ENCODE measurements at places on chromosomes 7 and 10.

DNA sequence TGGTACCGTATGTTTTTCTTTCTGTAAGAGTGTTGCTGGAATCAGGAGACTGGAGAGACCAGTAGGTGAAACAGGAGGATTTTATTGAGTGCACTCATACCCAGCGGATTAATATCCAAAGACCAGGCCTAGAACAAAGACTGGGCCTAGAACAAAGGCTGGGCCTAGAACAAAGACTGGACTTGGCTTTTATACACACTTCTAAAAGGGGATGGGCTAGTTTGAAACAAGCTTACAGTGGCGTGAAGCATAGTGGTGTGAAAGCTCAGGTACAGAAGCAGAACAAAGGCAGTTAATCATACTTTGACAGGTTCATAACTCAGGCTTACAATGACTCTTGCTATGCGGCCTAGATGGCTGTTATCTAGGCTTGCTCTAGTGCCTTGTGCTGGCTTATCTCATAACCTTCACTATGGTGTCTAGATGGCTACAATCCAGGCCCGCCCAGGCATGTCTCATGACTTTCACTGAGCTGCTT lies 67.7 kb downstream of the TRIM24 start:
- DNase-seq, result no peak

DNA sequence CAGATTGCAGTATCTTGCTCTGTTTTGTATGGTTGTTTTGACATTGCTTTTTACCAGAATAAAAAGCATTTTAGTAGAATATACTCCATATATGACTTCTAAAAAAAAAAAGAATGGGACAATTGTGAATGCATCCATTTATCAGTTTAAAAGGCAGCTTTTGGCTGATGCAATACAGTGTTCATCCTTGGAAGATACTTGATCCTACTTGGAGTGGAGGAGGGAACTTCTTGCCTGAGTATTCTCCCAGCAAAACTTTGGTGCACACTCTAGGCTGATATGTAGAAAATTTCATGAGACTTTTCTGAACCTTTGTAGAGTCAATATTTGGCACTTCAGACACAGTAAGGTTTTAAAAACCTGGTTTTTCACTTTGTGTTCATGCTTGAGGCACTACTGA lies 40.2 kb downstream of the WDR11 start:
- no peak for DNase-seq

DNA sequence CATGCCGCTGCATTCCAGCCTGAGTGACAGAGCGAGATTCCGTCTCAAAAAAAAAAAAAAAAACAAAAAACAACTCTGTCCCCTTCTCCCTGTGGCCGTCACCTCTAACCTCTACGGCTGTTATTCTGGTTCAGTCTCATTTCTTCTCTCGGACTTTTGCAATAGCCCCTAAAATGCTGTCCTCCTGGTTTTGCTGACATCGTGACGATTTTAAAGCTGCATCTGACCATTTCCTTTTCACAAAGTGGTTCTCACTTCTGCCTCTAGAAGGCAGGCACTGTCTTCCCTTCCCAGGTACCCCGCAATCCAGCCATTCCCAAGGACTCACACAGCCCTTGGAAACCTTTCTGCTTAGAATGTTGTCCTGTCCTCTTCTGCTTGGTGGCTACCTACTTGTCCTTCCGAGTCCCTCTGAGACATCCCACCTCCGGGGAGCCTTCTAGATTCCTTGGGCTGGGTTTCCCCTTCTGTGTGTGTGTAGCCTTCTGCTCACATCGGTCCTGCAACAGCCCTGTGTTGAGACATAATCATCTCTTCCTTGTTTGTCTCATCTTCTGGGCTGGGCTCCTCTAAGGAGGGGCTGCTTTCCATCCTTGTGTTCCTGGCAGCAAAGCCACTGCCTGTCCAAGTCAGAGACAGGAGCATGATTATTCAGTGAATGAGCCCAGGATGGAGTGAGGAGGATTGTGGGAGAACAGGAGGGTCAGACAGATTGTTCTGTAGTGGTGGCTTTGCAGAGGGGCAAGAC lies 83.1 kb downstream of the GRK5 start:
- no peak for DNase-seq

GRCh38 chr10:124802313-124802675 lies 675 bp downstream of the ABRAXAS2 start:
- no peak for DNase-seq

- no peak for DNase-seq
Observed at GRCh38 chr7:155540553-155540952, 5.8 kb downstream of the CNPY1 start.

DNA sequence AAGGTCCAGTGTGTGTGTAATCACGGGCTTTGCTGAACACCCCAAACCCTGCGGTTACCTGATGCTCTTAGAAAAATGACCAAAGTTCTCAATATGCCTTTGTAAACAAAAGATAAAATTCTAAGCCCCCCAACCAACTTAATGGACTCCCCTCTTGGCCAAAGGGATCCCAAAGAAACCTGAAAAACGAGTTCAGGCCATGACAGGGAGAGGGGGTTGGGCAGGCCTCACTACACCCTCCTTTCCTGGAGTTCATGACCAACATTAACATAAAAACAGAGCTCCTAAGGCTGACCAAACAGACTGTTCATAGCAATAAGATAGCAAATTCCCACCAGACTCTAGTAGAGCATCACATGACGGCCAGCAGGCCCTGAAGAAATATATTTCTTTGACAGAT lies 3.0 kb upstream of the VIPR2 start:
- DNase-seq, result no peak

DNA sequence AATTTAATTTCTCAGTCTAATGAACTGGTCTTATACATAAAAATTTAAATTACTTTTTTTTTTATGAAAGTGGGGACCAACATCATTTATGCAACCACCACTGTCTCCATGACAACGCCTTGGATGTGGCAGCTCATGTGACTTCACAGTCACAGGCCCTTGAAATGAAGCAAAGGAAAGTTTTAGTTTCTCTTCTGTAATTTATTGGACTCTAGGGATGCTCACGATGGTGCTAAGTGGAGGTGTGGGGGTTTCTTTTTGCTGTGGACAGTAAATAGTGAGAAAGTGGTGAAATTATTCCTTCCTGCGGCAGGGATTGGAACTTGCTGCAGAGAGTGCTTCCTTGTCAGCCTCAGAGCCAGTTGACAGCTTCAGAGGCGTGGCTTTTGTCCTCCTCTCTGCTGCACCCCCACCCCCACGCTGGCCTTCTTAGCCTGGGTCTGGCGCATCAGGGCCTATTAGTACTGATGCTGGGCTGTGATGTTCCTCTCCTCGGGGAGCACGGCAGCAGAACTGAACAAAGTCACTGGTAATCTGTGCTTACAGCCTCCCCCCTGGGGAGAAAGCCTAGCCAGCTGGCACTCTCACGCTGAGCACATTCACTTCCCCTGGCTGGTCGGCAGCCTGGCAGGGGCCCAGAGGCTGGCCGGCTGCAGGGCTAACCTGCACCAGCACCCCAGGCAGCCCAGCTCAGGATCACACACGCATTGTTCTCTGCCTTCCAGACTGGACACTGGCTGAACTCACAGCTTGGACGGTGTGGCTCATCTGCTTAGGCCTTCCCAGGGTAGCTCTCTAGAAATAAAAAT lies 517.5 kb upstream of the GALNT17 start:
- no peak for DNase-seq

DNA sequence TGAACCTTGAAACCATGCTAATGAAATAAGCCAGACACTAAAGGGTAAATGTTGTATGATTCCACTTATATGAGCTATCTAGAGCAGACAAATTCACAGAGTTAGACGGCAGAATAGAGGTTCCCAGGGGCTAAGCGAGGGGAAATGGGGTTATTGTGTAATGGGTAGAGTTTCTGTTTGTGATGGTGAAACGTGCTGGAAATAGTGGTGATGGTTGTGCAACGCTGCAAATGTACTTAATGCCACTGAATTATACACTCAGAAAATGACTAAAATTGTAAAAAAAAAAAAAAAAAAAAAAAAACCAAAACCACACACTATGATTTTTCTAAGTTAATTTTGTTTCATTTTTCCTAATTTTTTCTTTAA lies 30.0 kb downstream of the SFXN4 start:
- no peak for DNase-seq

DNA sequence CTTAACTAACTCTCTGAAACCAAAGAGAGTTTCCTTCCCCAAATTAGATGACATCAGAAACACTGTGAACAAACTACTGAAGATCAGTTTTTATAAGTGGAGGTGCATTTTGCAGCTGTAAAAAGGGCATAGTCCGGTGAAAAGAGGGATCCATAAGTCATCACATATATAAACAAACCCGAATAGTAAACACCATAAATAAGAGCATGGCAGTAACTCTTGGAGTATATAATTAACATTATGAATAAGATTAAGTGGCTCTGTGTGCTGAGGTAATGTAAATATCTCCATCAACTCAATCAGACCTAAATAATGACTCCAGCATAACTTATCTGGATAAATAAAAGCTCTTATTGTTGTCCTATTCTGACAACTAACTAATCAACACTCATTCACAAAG lies 43.0 kb upstream of the SHTN1 start:
- no peak for DNase-seq

DNA sequence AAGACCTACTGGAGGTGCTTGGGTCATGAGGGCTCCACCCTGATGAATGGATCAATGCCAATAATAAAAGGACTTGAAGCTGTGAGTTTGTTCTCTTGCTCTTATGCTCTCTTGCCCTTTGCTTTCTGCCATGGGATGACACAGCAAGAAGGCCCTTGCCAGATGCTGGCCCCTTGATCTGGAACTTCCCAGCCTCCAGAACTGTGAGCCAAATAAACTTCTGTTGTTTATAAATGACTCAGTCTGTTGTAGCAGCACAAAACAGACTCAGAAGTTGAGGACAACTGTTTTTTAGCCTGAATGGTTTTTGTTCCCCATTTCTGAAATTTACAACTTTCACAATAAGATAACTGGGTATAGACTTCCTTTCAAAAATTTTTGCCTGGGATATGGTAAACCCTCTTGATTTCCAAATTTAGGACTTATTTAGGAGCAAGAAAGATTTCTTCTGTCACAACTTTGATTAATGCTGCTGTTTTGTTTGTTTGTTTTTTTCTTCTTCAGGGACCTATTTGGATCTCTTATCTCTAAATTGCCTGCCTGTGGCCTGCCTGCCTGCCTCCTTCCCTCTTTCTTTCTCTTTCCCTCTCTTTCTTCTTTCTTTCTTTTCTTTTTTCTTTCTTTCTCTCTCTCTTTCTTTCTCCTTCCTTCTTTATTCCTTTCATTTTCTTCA lies 12.1 kb downstream of the ENTPD1 start:
- no peak for DNase-seq

DNA sequence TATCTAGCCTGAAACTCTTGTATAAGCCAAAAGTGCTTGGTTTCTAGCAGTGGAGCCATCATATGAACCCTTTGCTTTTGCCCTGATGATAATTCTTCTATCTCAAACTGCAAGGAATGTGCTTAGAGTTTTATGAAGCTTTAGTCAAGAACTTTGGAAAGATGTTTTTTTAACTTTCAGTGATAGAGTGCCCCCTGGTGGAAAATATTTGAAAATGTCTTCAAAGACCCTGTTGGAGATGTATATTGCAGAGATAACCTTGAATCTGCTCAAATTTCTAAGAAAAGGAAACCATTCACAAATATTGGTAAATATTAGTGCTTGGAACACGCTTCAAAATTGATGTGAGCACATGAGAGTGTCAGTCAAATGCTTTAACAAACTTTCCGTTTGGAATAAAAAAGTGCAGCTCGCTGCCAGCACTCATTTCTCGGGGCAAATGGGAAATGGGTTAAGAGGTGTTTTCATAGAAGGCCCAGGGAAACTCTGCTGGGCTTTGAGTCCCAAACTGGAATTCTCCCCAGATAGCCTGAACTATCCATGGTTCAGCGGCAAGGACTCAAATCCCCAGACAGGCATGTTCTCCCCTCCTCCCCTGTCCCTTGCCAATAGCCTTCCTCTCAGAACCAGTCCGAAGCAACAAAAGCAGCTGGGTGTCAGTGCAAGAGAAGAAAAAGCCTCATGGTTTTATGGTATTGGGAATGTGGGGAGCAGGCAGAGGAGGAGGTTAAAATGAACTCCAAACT lies 129.3 kb downstream of the MYOF start:
- no peak for DNase-seq
